CD4-positive, alpha-beta T cell treated with Interleukin-2 at 100 ng/mL for 4 hours (primary cell): ENCODE measurements at places on chromosomes 3 and 15.

GRCh38 chr3:136134091-136134490, 62.0 kb downstream of the MSL2 start:
- no peak for DNase-seq

- no peak for DNase-seq
Observed at GRCh38 chr3:140216249-140216648, 281.3 kb downstream of the CLSTN2 start.

DNA sequence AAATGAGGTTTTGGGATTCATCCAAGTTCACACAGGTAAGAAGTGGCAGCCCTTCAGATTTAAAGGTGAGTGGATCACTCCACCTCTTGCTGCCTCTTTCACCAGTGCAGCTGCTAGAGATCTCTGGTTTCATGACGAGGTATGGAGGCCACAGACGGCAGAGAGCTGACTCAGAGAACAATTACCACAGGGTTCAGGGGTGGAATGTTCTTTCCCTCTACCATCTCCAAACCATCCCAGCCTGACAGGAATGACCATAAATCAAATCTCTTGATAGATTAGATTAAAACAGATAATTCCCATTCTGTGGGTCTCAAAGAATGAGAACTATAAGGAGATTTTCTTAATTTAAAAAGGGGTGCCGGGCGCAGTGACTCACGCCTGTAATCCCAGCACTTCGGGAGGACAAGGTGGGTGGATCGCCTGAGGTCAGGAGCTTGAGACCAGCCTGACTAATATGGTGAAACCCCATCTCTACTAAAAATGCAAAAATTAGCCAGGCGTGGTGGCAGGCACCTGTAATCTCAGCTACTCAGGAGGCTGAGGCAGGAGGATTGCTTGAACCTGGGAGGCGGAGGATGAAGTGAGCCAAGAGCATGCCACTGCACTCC, 174.2 kb upstream of the ATP11B start:
- no peak for DNase-seq

- no peak for DNase-seq
Observed at GRCh38 chr3:138809500-138810256, 25.1 kb downstream of the PIK3CB start.

DNA sequence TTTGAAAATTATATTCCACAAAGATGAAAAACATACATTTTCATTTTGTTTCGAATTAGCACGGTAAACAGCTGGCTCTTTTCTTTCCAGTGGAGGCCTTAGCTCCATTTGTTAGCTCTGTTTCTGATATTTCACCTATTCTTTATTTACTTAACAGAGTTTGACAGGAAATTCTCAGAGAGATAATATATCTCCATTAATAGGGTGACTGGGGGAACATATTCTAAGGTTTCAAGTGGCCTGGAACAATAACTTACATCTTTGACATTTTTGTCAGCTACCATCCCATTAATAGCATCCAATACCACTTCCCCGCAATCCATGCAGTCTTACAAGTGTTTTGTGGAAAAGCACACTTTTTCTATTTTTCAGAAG, 577.6 kb upstream of the MDFIC2 start:
- DNase-seq = no peak

- DNase-seq = peak; percentile 30
Observed at GRCh38 chr3:23810343-23811184, 4.8 kb downstream of the UBE2E1 start.

- no peak for DNase-seq
Observed at GRCh38 chr15:75835990-75836958, 7.0 kb upstream of the UBE2Q2 start.

DNA sequence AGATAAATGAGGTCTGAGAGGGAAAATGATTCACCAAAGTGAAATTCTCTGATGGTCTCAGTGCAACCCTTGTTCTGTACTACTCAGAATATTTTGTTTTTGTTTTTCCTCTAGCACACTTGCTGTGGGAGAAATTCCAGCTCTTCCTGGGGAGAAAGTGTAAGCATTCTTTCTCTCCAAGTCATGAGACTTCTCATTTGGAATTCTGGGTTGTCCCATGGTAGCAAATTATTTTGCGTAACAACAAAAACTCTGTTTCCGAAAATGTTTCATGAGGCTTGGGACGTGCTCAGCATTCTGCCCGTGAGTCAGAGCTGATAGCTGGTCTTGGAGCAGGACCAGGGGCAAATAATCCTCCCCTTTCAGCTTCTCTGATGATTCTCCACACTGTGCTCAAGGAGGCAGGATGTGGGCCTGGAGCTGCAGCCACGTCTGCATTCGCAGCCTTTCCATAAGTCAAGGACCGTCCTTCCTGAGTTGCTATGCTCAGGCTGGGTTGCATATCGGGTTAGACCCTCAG, 70.3 kb downstream of the SENP2 start:
- no peak for DNase-seq

DNA sequence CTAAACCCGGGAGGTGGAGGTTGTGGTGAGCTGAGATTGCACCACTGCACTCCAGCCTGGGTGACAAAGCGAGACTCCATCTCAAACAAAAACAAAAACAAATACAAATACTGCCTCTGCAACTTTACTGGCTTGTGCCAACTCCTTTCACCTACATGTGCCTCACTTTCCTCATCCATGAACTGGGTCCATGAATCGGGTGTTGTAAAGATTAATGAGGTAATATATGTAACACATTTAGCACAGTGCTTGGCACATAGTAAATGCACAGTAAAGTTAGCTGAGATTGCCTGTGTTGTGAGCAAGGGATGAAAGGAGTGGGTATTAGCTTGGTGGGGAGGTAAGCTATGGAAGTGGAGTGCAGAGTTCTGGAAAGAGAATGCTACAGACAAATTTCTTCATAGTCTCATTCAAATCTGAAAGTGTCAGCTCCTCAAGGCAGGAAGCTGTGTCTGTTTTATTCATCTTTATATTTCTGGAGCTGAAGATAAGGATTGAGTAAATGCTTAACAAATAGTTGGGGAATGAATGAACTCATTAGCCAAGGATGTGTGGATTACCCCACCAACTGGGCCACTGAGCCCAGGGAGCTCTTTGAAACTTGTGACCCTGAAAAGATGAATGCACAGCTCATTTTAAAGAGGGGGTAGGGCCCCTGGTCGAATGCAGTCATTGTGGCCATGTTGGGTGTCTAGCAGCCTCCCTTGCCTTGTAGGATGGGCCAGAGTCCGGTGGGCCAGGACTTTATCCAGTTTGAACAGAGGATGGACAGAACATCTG, 7.7 kb upstream of the CDCP1 start:
- no peak for DNase-seq

DNA sequence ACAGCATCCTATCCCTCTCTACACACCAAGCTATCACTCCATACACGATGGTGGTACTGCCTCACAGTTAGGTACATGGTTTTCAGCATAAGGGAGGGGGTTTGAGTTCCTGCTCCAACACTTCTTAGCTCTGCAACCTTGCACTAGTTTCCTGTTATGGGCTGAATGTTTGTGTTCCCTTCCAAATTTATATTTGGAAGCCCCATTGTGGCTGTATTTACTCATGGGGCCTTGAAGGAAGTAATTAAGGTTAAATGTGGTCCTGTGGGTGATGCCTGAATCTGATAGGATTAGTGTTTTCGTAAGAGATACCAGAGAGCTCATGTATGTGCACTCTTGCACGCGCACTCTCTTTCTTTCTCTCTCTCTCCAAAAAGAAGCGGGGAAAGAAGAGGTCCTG, 259.4 kb downstream of the RORA start:
- DNase-seq = no peak

- DNase-seq = no peak
Observed at GRCh38 chr3:157174290-157174648, 14.3 kb upstream of the CCNL1 start.

DNA sequence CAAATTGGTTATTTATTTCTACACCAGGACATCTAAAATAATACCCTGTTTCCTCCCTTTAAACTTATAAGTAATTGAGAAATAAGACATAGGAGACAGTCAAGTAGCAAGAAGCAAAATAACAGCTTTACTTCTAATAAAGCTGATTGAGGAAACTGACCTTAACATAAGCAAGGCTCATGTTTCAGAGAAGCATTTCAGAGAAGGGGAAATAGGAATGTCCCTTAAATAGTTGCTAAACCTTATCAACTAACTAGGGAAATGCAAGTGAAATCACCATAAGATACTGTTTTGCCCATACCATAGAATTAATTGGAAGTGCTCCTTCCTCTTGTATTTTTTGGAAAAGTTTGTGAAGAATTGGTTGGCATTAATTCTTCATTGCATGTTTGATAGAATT, 84.9 kb downstream of the B3GALNT1 start:
- no peak for DNase-seq

DNA sequence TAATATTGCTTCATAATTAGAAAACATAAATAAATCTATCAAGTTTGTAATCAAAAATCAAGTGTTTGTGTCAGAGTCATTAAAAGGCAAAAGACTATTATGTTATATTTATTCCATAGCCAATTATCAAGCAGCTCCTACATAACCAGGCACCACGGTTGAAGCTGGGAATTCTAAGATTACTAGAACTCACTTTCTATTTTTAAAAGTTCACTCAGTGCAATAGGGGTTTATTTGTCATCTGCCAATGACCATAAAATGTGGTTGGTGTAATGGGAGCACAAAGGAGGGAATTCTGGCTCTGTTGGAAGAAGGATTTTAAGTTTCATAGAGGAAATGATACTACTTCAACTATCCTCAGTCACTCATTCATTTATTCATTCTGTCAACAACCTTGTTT, 57.7 kb downstream of the TRIM69 start:
- DNase-seq = no peak

- no peak for DNase-seq
Observed at GRCh38 chr3:56404884-56405283, 63.4 kb downstream of the ERC2 start.

DNA sequence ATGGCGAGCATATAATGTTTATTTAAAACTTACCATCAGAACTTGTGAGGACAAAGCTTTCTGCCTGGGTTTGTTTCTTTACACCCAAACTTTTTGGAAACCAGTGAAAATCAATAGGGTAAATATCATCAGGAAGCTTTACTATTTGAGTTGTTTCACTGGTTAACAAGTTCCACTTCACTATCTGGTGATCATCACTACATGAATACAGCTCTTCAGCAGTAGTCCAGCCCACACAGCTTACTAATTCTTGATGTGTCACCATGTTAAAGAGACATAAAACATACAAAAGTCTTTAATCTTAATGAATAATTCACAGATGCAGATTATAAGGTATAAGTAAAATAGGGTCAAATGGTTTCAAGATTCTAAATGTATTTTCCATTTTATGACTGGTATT, 17.6 kb downstream of the IFT80 start:
- DNase-seq = no peak

DNA sequence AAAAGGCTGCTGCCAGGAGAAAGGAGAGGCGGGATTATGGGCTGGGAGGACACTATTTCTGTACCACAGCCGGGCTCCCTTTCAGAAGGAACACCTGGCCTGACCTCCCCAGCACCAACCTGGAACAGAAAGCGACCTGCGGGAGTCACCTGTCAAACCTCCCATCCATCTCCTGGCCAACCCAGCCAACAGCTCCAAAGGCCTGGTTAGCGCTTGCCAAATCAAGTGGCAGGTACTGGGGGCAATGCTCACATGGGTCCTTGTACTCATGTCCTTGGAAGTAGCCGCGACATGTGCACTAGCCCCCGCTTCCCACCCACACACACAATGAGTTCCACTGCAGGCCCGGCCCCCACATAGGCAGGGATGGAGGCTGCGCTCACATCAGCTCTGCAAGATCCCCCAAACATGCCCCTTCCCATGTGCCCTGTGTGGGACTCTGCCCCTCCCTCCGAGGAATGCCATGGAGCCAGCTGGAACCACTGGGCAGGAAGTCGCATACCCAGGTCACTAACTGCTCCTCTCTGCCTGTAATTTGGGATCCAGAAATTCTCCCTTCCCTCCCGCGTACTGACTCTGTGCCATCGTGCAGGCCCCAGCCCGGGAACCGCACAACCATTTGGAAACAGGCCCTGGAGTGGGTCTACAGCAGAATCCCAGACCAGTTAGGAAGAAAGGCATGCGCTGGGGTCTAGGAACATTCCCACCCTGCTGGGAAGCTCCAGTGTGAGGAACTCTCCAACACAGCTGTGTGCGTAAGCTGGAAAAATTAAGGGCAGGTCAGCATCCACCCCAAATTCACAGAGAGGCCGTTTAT, 98.9 kb downstream of the LRIG1 start:
- DNase-seq = no peak

- DNase-seq = no peak
Observed at GRCh38 chr15:66004618-66005262, 135.4 kb downstream of the RAB11A start.

GRCh38 chr3:193506921-193507320, 47.8 kb downstream of the ATP13A4 start:
- no peak for DNase-seq

GRCh38 chr3:189071446-189071845, 100.3 kb upstream of the TPRG1 start:
- DNase-seq = peak; percentile 33

- no peak for DNase-seq
Observed at GRCh38 chr3:5563537-5564277, 376.2 kb downstream of the EDEM1 start.

DNA sequence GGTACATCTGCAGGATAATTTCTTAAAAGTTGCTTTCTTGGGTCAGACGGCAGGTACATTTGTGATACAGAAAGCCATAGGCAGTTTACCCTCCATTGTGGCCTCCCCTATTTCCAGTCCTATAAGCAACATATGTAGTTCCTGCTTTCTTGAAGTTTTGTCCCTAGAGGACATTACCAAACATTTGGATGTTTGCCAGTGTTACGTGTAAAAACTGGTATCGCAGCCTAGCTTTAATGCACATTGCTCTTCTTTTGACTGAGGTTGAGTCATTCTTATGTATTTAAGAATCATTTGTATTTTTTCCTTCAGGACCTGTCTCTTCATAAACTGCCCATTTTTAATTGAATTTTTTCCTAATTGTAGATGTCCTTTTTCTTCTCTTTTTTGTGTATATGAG, 114.3 kb downstream of the DIPK2A start:
- no peak for DNase-seq

DNA sequence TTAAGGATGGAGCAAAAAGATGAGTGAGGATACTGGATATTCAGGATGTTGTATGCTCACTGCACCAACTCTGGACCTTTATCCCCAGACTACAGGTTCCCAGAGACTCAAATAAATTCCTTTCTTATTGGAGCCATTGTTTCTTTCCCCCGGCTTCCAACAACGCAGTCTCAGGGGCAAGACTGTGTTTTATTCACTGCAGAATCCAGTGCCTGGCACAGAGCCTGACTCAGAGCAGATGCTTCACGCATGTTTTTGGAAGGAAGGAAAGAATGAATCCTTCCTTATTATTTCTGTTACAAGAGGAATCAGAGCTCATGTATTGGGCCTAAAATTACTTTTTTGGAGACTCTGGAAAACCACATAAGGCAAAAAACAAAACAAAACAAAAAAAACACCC, 96.0 kb upstream of the VGLL4 start:
- DNase-seq = no peak

GRCh38 chr3:98361289-98361688, 7.6 kb downstream of the OR5K4 start:
- no peak for DNase-seq

GRCh38 chr15:40102897-40103858, 5.5 kb downstream of the BMF start:
- no peak for DNase-seq

- no peak for DNase-seq
Observed at GRCh38 chr3:114856835-114857234, 290.3 kb downstream of the ZBTB20 start.
